ENCODE measurements at places on chromosomes 12 and 14.

DNA sequence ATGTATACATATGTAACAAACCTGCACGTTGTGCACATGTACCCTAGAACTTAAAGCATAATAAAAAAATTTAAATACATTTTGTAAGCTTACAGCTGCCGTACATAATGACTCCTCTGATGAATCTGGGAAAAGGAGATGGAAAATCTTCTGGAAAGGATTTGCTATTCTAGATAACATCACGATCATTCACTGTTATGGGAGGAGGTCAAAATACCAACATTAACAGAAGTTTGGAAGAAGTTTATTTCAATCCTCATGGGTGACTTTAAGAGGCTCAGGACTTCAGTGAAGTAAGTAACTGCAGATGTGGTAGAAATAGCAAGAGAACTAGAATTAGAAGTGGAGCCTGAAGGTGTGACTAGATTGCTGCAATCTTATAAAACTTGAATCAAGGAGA, 172.2 kb downstream of the SLC16A7 start:
- DNase-seq: no peak

GRCh38 chr14:98008381-98009113, 1211.4 kb downstream of the VRK1 start:
- no peak for DNase-seq

DNA sequence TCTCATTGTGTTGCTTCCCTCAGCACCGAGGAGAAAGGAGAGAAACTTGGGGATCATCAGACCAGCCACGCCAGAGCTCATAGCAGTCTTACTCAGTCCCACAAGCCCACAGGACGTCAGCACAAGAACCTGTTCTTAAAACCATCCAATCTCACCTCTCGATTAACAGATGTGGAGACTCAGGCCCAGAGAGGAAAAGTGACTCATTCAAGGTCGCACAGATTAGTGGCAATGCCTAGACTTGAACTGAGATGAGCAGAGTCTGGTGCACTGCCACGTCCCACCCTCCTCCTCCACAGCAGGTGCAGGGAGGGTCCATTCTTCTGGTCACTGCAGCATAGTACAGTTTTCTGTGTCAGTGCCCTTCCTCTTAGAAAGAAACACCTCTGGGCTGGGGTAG, 154.9 kb upstream of the PZP start:
- DNase-seq: no peak

- DNase-seq: no peak
Measured at GRCh38 chr14:101087614-101088394, 184.3 kb upstream of the RTL1 start.

DNA sequence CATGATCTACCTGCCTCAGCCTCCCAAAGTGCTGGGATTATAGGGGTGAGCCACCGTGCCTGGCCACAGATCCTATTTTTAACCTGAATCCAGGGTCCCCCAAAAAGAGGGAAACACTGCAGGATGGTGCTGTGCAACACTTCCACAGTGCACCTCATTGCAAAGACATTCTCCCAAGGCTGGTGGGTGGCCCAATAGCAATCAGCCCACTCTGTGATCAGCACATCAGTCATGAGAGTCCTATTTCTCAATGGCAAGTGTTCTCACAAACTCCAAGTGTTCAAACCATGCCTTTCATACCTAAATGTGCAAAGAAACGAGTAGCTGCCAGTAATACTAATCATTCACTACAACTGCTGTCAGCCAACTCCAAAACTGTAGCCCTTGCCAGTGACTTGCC, 612.9 kb downstream of the CCER1 start:
- no peak for DNase-seq

- DNase-seq: no peak
Measured at GRCh38 chr12:46224386-46224785, 44.5 kb downstream of the SLC38A1 start.

- no peak for DNase-seq
Measured at GRCh38 chr12:132483612-132484011, 6.3 kb upstream of the FBRSL1 start.

All from GM20000 (cell line).